Ureter (tissue), 1 donor: ENCODE measurements at places on chromosomes 16 and 17.
A peak's percentile ranks its signal among the peaks of the same experiment; 100 is the strongest.

DNA sequence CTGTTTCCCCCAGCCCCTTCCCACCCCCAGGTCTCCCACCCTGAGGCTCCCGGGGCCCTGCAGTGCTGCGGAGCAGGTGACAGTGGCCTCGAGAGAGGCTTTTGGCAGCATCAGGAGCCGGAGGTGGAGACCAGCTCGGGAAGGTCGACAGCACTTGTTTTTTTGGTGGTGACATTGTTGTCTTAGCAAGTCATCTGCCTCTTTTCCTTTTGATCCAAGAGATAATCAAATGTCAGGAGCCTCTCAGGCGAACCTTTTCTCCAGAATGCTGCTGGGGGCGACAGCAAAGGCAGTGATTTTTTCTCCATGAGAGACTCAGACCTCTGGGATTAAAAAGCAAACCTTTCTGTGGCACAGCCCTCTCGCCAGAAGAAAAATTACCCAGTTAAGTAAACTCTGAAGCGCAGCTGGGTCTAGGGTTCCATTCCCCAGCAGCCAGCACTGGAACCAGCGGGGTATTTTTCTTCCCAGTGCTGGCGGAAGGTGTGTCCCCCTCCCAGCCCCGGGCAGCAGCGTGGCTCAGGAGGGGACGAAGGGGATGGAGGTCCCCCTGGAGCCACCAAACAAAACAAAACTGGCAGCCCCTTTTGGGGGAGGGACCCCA, 37.2 kb downstream of the GRIN2C start:
- DNase-seq, result no peak

DNA sequence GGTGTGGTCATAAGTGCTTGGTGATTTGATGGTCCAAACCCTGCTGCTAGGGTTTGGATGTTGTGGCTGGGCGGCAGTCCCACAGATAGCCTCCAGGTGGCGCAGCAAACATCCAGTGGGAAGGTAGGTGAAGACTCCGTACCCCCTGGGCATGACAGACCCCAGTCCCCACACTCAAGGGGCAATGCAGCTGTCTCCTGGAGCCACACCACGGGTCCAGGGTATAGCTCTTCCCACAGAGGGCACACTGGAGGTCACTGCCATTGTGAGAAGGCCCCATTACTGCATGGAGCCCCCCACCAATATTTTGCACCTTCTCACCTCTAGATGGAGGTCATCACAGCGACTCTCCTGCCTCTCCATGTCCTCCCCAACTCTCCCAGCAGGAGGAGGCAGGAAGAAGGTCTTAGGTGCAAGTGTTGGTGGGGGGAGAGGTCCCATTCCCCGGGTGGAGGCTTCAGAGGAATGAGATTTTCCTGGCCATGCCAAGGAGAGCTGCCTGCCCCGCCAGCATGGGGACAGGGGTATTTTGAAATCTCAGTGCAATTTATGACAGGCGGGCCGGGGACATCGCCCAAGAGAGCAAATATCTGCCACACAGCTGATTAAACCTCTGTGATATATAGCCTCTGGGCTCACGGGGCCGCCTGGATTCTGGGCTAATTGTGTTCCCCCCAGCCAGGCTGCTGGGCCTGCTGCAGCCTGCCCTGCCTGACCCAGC, 17.1 kb upstream of the C17orf113 start:
- DNase-seq, result peak; percentile 73

DNA sequence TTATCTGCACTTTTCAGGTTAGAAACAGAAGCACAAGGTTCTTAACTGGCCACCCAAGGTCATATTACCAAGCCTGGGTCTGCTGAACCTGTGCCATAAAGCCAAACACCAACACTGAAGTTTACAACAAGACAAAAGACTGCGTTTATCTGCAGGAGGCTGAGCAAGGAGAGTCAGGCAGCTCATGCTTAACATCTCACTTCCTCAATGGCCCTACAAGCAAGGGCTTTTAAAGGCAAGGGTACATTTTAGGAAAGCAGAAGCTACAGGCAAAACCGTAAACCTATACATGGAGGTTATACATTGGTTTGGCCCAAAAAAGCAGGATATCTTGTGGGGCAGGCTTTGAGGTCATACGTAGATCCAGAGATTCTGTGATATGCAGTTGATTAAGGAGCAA, 91.2 kb downstream of the GNAO1 start:
- no peak for DNase-seq

DNA sequence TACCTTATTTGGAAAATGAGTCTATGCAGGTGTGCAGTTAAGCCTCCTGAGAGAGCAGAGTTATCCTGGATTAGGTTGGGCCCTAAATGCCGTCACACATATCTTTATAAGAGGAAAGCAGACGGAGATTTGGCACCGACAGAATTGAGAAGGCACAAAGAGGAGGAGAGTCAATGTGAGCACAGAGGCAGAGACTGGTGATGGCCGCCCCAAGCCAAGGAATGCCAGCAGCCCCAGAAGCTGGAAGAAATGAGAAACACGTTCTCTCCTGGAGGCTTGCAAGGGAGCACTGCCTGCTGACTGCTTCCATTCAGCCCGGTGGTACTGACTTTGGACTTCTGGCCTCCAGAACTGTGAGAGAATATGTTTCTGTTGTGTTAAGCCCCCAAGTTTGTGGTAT, 3.2 kb downstream of the SLC46A1 start:
- no peak for DNase-seq

GRCh38 chr16:72889616-72890582, 158.0 kb downstream of the ZFHX3 start:
- no peak for DNase-seq

DNA sequence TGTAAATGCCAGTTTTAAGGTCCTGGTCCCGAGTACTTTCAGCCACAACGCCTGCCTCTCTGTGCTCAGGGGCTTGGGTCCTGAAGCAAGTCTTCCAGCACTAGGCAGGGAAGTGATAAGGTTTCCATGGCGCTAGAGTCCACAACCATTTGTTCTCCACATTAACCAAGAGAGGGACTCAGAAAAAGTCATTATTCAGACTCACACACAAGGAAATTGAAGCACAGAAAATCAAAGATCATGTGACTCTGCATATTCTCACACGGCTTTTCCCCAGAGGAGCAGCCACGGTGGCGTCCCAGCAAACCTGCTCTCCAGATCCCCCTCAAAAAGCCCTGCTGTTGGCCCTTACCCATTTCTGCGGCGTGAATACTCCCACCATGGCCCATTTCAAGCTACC, 9.7 kb downstream of the ENPP7 start:
- no peak for DNase-seq

GRCh38 chr16:11067697-11068141, 123.4 kb downstream of the CLEC16A start:
- no peak for DNase-seq

DNA sequence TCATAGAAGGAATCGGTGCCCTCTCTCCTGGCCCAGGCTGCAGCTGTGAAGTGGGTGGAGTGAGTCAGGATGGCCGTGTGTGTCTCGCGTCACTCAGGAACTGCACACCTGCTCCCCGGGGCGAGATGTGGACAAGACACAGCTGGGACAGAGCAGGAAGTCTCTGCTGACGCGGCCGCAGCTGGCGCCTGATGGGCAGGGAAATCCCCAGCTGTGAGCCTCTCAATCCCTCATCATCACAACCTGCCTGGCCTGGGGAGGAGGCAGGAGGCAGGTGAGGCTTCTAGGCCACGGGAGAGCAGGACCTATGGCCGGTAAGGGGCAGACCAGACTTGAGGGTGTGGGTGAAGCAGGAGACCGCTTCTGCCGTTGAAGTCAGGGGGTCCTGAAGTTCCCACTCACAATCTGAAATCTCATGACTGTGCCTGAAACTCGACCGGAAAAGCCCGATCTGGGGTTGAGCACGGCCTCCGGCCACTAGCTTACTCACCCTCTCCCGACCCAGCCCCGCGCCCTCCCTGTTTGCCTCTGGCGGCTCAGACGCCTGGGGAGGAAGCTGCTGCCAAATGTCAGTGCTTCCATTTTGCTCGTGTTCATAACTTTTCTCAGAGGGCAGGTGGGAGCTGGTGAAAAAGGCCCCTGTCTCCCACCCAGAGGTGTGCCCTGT, 1.1 kb upstream of the TRPV3 start:
- DNase-seq, result peak; percentile 71

- DNase-seq, result no peak
These were observed 2.0 kb downstream of the ADGRG1 start for GRCh38 chr16:57630407-57630797.
